ENCODE measurements at places on chromosomes 3 and 15.

GRCh38 chr3:186182850-186183249, 74.0 kb upstream of the ETV5 start:
- DNase-seq = no peak

DNA sequence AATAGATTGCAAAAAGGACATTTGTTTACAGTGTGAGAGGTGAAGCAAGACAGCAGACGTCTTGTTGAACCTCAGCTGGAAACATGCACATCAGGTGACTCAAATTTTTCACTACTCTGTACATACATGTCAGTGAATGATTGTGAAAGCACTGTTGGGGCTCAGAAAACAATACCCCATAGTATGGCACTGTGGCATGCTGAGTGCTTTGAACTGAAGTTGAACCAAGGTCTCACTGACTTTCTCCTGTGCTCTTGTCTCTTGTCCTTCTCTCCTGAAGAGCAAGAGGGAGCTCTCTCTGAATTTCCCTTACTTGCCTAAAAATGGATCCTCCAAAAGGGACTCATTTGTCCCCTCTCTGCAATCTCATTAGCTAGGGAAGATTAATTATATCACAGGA, 24.5 kb upstream of the NEDD4 start:
- peak; percentile 16 for DNase-seq

DNA sequence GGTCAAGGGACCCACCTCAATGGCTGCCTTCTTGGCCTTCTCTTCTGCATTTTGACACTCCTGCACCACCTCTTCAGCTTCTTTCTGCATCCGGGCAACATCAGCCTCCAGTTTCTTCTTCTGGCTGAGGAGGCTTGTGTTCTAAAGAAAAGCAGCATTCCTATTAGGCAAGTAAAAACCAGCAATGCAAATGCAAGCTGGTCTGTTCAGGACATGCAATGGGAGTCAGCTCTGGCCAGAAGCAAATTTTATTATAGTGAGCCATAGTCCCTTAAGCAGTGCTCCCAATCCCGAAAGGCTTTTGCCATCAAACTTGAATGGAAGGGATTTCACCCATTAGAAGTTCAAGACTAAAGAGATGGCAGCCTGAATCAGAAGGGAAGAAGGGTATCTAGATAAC, 97.7 kb downstream of the HHLA2 start:
- no peak for DNase-seq

DNA sequence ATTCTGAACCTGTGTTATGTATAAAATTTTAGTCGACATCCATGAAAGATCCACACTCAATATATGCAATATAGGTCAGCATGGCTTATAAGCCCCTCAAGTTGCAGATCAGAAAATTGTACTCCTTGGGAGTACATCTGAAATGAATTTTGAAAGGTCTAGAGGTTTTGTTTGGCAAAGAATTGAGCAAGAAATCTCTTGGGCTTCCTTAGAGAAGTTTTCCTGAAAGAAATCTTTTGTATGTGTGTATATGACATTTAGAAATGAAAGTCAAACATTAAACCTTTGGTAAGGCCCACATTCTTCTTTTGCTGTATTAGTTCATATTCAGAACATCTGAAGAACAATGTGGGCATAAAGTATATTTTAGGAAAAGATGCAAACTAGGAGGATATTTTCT, 1006.6 kb downstream of the NAALADL2 start:
- DNase-seq = no peak

GRCh38 chr3:170679190-170679589, 93.3 kb upstream of the SLC7A14 start:
- no peak for DNase-seq

- DNase-seq = peak; percentile 9
These were observed 204.9 kb downstream of the CNTN4 start for GRCh38 chr3:2303566-2303965.

DNA sequence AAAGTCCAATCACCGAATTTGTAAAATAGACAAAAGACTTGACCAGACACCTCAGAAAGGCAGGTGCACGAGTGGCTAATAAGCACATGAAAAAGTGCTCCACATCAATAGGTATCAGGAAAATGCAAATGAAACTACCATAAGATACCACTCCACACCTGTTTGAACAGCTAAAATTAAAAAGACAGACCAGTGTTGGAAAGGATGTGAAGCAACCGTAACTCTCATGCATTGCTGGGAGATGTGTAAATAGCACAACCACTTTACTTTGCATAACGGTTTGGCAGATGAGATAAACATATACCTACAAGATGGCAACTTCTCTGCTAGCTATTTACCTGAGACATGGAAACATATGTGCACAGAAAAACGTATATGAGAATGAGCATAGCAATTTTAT, 56.9 kb downstream of the CADPS start:
- DNase-seq = no peak

DNA sequence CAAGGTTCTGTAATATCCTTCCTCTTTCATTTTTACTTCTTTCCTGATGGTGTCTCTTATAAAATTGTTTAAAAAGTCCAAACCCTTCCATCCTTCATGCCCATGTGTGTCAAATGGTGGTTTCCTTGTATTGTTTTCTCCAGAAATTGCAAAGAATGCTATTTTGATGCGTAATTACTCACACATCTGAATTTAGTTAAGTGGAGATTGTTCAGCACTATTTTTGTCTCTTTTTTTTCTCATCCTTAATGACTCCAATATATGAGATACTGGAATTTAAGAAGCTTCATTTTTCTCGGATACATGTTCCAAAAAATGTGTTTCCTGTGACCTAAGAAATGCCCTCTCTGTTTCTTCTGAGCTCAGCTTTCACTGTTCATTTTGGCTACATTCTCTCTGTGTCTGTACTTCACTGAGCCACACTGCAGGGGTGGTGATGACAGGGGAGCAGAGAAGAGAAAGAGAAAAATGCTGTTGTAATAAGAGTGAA, 799.8 kb downstream of the DIPK2A start:
- DNase-seq = no peak

- DNase-seq = no peak
These were observed 12.6 kb downstream of the BFSP2 start for GRCh38 chr3:133412183-133413132.

GRCh38 chr15:55108448-55108847, 88.3 kb downstream of the RSL24D1 start:
- DNase-seq = no peak

- DNase-seq = peak; percentile 50
These were observed 22.2 kb upstream of the CMTM8 start for GRCh38 chr3:32216172-32216783.

- DNase-seq = no peak
These were observed 142.4 kb downstream of the ANXA2 start for GRCh38 chr15:60255390-60255789.

DNA sequence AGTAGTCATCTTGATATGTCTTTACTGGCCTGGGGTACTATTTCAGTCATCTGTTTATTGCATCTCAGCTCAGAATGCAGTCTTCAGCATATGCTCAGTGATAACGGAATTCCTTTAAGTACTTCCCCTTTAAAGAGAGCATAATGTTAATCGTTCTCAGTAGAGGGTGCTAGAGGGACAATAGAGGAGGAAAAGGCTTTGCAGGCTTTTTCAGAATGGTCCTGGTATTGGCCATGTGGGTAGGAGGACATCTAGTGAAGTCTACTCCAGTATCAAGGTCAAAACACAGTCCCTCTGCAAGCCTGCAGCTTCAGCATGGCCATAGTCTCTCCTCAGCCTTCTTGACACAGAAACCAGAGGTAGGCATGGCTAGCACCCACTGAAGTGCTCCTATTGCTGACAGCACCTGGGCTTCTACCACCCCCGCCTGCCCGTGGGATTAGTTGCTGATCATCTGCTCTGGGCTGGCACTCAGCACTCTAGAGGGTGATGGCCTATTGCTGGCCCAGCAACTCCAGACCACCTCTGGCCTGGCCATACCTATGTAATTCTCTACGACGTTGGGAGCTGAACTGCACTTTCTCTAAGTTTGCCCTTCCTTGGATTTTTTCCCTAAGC, 65.4 kb downstream of the KCNH8 start:
- peak; percentile 42 for DNase-seq

- no peak for DNase-seq
These were observed 40.3 kb downstream of the COPS2 start for GRCh38 chr15:49115062-49115461.

DNA sequence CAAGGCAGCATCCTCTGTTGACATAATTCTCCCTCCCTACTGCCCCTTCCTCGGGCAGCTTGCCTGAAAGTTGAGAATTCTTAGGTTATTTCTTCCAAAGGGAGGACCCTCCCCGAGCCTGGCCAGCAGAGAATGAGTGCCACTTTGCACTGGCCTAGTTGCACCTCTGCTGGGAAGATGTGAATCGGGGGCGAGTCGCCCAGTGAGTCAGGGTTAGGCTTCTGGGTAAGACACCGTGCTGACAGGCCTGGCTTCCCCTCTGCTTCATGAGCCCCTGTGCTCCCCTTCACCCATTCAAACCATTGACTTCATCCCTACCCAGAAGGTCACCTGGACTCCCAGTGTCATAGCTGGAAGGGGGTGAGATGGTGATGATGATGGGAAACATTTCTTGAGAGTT, 82.3 kb downstream of the AAGAB start:
- DNase-seq = no peak

GRCh38 chr15:29765234-29765841, 56.9 kb downstream of the TJP1 start:
- DNase-seq = no peak

DNA sequence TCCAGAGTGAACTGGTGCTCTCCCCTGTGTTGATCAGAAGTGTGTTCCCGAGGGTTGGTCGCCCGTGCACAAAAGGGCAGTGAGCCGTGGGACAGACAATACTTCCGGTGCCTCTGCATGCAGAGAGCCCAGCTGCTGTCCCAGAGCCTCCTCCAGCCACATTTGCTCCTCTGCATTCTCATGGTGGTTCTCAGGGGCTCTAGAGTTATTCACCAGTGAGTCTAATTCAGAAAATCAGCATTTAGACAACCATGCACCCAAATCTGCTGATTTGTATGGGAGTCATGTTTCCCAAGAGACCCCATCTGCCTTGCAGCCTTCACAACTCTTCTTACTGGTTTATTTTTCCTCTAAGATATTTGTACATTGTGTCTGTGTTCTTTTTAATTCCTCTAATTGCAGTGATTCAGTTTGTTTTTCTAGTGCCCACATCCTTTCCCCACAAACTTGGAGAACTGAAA, 107.0 kb upstream of the SPRED1 start:
- no peak for DNase-seq

DNA sequence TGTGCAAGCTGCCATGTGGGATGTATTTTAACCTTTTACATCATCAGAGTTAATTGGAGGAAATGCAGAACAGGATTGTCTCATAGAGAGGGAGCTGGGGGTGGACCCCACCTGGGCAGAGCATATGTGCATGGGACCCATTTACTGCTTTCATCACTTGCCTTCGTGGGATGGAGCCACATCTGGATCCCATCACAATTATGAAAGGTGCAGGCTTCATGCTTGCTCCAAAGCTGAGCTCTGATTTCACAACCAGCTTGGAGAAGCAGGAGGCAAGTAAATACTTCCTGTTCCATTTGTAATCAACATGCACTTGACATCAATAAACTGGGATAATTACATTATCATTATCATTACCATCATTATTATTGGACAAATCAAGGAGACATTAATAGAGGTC, 161.9 kb downstream of the ALDH1A2 start:
- no peak for DNase-seq

- DNase-seq = peak; percentile 70
These were observed 120.7 kb upstream of the LINGO1 start for GRCh38 chr15:77753281-77753873.

GRCh38 chr15:26084771-26085170, 221.6 kb upstream of the ATP10A start:
- no peak for DNase-seq

DNA sequence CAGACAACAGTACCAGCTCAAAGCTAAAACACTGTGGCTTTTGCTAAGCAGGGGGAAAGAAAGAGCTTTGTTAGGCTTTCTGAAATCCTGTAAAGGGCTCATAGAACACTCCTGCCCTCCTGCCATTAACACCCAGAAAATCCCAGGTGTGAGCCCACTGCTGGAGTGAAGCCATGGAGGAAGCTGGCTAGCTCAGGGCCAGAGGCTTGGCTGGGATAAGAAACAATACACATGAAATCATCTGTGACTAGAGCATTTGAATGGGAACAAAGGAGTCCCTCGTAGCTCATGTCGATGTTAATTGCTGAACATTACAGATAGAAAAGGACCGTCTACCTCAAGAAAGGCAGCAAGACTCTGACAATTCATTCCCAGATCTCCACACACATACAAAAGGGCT, 23.5 kb downstream of the RUVBL1 start:
- no peak for DNase-seq

- no peak for DNase-seq
These were observed 55.9 kb downstream of the EOMES start for GRCh38 chr3:27666272-27666671.

DNA sequence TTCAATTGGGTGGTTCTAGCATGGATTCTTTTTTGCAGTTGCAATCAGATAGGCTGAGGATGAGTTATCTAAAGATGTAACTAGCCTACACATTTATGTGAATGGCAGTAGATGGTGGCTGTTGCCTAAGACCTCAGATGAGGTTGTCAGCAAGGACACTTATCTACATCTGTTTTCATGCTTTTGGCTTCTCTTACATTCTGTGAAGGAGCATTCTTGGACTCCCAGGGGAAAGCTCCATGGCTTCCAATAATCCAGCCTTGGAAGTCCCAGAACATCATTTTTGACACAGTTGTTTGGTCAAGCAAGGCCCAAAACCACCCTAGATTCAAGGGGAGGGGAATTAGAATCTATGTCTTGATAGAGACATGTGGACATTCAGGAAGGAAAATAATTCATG, 332.2 kb upstream of the RBMS3 start:
- DNase-seq = no peak

DNA sequence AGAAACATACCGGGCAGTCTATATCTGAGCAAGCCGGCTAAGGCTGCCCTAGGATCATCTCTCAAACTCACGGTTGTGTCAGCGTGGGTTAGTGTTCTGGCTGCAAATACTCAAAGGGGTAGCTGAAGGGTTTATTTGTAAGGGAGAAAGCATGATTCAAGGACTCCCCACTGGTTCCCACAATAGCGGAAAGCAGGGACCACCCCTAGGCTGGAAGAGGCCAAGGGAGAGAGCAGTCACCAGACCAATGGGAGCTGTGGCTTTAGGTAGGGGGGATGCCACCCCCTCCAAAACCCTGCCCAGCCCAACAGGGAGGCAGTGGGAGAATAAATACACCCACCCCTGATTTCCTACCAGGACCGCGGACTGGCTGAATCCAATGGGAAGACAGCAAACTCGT, 7.3 kb upstream of the LMCD1 start:
- DNase-seq = no peak

GRCh38 chr3:183287301-183287971, 34.4 kb downstream of the B3GNT5 start:
- DNase-seq = no peak

Data from T47D (cell line).